ENCODE measurements at places on chromosomes 3 and 15.

DNA sequence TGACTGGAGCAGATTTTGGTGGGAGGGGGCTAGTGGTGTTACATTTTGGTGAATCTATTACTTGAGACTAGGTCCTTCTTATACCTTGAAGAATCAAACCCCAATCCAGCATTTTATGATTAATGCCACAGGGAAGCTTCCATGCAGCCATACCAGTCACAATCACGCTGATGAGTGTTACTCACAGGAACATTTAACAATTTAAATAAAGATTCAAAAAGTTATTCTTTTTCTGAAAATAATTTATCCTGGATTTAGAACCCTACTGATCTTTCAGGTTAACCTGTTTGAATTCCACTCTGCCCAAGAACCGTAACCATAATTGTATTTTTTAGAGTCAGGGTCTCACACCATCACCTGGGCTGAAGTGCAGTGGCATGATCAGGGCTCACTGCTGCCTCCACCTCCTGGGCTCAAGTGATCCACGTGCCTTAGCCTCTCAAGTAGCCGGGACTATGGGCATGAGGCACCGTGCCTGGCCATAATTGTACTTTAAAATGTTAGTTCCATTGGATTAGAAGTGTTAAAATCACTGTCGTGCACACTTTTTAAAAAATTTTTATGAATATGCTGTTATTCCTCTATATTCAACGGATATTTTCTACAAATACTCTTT, 929 bp upstream of the MTMR10 start:
- DNase-seq: peak; percentile 19

DNA sequence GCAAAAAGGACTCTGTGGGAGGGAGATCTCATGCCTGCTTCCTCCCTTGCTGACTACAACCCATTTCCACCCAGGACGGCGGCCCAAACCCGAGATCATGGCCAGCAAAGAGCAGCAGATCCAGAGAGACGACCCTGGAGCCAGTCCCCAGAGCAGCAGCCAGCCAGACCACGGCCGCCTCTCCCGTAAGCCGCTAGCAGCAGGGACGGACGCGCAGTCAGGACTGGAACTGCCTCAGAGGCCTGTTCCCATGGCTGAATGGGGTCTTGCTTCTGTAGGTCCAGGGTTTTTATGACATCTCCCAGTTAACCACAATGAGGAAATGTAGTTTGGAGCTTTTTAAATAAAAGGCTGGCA, 67.2 kb downstream of the BOC start:
- no peak for DNase-seq

GRCh38 chr15:77474310-77474988, 53.8 kb downstream of the HMG20A start:
- no peak for DNase-seq

DNA sequence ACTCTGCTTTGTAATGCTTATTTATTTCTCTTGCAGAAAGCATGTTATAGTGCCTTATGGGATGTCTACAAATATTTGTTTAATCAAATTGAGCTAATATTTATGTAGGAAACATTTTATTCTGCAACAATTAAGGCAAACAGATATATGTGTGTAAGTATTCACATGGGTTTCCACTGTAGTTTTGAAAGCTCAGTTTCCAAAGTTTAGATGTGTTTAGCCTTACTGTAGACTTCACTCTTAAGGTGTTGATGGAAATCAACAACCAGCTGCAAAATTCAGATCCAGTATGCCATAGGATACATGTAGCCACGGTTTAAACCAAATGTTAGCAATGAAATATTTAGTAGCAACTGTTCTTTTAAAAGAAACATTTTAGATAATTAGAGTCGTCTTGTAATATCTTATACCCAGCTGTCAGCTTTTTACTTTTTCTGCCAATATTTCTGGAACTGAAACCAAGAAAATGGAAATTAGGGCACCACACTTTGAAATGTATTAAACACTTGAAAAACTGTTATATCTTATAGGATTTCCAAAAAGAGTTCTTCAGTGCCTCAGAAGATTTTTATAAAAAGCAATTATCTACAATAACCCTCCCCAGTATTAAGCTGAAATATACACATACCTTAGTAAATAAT, 18.5 kb downstream of the PIK3CA start:
- no peak for DNase-seq

DNA sequence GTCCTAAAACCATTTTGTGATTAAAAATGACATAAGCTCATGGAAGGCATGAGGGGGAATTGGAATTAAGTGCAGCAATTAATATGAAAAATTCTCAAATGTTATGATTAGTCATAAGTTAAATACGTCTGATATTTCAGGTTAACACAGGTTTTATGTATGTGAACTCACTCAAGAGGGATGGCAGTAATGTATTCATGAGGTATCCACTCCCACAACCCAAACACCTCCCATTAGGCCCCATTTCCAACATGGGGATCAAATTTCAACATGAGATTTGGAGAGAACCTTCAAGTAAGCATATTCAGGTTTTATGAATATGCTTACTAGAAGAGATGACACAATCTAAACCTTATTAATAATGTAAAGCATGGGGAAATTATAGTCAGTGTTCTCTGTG, 41.6 kb upstream of the IL20RB start:
- DNase-seq: no peak

DNA sequence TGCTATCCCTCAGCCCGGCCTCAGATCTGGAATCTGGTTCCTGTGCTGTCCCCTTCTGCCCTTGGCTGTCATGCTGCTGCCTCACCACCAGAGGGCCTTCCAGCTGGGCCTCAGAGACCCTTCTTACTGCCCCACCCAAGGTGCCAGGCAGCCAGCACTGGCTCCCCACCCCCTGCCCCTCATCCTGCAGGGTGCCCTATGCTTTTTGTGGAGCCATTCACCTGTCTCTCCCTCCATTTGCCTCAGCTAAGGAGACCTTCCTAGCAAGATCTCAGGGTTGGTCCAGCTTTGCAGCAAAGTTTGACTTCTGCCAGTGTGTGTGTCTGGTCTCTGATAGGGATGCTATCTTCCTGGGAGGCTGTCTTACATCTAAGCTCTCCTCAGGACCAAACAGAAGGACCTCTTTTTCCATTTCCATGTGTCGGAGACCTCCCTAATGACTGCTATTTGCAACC, 1.9 kb upstream of the VWA5B2 start:
- DNase-seq: peak; percentile 42

- DNase-seq: peak; percentile 61
Measured at GRCh38 chr15:61871926-61872522, 188.2 kb downstream of the VPS13C start.

DNA sequence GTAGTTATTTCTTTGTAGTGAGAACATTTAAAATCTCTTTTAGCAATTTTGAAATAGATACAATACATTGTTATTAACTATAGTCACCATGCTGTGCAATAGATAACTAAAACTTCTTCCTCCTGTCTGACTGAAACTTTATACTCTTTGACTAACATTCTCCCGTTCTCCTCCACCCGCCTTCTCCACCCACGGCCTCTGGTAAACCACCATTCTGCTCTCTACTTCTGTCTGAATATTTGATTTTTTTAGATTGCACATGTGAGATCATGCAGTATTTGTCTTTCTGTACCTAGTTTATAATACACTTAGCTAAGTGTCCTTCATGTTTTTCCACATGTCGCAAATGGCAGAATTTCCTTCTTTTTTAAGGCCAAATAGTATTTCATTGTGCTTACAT, 72.8 kb upstream of the RBM5 start:
- DNase-seq: no peak

DNA sequence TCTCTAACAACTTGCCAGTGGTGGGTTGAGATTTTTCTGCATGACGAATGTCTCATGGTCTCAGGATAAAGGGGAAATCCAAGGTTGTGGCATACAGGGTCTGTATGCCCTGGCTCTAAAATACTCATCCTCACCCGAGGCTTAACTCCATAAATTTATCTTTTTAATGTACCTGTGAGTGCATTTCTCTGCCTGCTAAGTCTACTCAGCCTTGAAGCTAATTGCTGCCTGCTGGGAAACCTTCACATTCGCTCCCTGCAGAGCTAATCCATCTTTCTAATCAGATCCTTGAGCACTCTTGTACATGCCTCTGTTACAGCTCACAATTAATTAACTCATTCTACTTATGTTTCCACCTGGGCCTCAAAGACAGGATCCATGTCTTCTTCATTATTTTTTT, 93.8 kb downstream of the CMSS1 start:
- no peak for DNase-seq

DNA sequence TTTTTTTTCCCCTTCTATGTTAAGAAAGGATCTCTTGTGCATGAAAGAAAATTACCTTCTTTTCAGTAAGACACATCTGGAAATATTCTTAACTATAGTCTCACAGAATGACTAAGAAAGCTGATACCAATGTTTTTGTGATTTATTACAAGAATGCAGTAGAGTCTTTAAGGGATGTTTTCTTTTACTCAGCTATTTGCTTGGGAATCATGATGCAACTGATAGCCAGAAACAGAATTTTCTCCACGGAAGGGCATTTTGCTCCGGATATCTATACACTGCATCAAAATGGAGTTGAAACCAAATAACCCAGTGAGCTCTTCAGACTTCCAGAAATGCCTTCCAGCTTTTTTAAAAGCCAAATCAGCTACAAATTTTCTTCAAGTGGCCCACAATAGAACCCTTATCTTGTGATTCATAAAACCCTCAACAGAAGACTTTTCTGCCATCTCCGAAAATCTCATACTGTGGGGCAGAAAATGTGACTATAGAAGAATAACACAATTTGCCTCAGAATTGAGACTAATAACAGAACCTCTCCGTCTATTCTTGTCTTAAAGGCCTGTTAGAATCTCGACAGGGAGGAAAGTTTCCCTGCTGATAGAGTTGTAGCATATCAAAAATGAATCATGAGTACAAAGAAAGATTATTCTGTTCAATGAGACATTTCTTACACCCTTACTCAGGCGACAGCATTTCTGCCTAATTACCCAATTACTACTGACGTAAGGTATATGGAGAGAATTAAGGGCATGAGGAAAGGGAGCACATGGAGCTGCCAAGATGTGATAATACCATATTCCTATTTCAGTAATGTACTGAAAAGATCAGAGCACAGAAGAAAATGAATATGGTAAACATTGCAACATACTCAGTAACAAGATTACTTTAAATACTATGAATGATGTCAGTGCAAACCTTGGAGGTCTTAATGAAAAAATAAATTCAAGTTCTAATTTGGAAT, 900.1 kb downstream of the ROBO1 start:
- DNase-seq: no peak

GRCh38 chr3:39398700-39399099, 7.8 kb upstream of the RPSA start:
- DNase-seq: no peak

DNA sequence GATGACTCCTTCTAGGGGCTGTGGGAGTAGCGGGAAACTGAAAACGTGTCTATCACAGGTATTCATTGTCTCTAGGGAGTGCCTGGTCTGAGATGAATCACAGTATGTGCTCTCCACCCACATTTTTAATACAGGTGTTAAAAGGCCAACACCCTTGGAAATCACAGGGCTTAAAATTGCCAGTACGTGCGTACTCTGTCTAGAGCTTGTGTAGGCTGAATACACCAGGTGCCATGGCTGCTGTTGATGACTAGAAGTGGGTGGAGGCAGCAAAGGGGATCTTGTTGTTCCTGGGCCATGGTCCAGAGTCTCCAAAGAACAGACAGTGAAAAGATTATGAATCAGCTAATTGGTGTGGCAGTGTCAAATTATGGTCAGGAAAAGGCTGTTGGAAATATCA, 35.1 kb upstream of the P3H2 start:
- no peak for DNase-seq

DNA sequence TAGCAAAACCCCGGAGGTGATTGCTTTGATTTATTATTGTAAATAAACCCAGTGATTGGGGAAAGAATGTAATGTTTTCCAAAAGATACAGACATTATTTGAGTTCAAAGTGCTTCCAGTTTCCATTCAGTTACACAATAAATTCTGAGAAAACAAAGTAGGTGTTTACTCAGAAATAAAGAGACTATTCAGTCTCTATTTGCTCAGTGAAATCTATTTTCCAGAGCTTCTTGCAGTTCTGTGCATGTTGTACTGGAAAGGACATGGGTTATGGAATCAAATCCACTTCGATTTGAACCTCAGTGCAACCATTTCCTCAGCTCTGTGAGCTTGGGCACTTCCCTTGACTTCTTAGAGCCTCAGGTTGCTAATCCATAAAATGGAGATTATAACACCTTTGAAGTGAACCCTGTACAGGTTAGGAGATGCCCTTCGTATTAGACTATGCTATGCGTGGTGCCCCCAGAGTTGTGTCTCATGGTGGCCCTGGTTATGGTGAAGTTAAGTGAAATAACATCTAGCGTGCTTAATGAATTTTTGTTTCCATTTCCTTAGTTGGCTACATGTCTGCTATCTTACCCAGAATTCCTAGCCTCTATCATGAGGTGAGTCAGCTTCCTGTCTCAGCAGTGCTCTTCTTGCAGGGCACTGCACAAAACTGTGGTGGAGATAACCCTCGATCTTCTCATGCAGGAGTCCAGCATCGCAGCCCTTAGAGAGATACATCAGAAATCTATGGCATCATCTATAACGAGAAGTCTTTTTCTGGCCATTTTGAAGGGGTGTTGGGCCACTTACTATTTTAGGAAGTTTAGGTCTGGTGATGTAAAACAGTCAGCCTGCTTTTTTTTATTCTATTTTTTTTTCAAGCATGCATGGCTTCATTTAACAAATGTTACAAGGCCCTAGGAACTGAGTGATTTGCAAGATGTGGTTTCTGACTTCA, 97.7 kb downstream of the RPL39L start:
- DNase-seq: peak; percentile 7

DNA sequence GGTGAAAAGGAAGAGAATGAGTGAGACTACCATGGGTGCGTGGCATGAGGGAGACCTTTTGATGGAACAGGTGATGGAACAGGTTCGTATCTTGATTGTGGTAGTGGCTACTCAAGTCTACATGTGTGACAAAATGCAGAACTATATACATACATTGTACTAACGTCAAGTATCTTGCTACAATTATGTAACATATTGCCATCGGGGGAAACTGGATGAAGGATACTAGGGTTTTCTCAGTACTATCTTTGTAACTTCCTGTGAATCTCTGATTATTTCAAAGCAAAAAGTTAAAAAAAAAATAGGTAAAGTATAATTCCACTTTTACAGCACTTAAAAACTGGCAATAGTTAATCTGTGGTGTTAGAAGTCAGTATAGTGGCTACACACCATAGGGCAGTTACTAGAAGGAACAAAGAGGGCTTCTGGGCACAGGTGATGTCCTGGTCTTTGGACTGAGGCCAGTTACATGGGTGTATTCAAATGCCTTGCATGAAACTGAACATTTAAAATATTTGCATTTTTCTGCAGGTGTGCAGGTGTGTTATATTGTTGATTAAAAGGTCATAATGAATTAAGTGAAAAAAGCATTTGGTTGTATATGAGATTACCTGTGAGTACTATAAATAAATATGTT, 61.4 kb downstream of the LRRK1 start:
- no peak for DNase-seq

DNA sequence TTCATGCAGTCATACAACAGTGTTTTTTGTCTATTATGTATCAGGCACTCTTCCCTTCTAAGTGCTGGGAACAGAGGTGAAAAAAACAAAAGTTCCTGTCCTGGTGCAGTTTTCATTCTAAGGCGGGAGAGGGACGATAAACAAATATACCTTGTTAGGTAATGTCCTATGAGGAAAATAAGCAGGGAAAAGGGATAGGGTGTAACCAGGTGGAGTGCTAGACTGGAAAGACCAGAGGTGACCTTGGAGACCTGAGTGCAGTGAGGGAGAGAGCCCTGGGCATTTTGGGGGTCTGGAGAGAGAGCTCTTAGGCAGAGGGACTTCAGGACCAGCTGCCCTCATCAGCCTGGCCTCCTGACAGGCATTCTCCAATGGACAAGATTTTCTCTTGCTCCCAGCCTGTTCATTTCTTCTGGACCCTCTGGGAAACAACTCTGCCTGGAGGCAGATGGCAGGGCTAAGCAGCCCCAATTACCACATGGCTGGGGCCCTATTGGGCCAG, 97.2 kb upstream of the TJP1 start:
- no peak for DNase-seq

Measured in RKO (cell line).